Activated CD8-positive, alpha-beta memory T cell treated with anti-CD3 and anti-CD28 coated beads for 4 hours (primary cell): ENCODE measurements at places on chromosomes 4 and X.

DNA sequence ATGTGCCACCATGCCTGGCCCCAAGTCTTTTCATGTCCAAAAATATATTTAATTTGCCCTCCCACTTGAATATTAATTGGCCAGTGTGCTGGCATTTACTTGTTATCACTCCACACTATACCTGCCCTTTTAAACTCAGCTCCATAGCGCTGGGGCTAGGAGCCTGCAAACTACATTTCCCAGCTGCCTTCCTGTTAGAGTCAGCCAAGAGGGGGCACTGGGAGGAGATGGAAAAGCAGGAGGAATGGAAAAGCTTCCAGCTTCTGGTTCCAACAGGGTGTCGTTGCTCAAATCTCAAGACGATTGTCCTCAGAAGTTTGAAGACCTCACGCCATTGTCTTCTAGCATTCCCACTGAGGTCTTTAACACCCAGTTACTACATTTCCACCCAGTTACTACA is 315.5 kb downstream of the BCOR start:
- no peak for DNase-seq

DNA sequence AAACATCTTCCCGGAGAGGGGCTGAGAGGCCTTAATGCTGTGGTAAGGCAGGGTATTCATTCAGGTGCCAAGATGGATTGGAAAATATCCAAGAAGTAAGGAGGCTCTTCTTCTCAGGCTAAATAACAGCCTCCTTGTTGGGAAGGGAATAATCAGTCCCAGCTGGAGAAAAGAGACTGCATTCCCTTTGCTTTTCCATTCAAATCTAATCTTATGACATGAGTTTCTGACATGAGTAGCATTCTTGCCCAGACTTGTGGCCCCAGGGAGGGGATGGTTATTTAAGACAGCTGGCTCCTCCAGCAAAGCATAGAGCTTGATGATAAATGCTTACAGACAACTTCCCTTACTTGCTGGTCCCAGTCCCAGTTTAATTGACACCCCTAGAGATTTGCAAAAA is 98.3 kb downstream of the DCLK2 start:
- no peak for DNase-seq

GRCh38 chrX:41472231-41472815 is 25.2 kb downstream of the NYX start:
- no peak for DNase-seq

DNA sequence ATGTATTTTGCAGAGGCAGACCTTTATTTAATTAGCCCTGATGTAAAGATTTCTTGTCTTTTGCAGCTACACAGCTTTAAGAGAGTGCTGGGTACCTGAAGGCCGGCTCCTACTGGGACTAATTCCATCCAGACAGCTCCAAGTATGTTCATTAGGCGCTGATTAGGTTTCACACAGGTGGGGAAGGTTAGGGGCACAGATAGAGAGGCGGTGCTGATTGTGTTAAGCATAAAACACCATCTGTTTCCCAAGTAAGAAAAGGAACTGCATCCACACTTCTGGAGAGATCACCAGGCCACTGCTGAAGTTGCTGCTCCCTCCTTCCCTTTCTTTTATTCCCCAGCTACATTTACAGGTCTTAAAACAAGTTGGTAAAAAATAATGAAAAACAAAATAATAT is 349.5 kb downstream of the ZIC3 start:
- DNase-seq, result no peak

- DNase-seq, result no peak
These were observed 11.9 kb upstream of the HS3ST1 start for GRCh38 chr4:11440481-11441193.

DNA sequence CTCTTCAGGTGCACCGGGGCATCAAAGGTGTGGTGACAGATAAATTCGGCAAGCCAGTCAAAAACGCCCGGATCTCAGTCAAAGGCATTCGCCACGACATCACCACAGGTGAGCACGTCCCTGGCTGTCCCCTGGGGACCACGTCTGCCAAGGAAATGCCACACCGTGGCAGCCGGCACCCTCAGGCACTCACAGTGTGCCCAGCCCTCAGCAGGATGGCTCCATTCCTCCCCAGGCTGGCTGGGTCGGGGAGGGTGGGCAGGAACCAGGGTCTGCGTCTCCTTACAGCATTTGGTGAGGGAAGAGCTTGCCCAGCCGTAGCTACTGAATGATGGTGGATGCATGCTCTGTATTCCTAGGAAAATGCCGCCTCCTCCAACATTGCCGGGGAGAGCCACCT is 25.9 kb downstream of the CPZ start:
- DNase-seq, result no peak

GRCh38 chrX:120504569-120504968 is 35.5 kb upstream of the LAMP2 start:
- no peak for DNase-seq

- no peak for DNase-seq
These were observed 172.9 kb upstream of the TTC29 start for GRCh38 chr4:147118528-147118927.

DNA sequence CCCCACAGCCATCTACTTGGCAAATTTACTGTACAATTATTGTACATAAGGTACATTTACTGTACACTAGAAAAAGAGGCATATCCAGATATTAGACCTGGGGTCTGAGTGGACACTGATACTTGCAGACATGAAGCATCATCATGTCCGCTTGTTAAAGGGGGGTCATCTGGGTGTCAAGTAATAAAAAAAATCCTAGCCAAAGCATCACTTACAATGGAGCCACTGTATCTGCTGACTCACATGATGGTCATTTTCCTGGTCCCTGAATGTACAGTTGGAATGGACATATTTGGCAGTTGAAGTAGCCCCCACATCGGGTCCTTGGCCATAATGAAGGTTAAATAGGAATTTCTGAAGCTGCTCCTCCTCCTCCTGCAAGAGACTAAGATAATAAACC is 228.8 kb downstream of the THOC2 start:
- DNase-seq, result no peak

GRCh38 chrX:915427-916229 is 285.0 kb downstream of the SHOX start:
- no peak for DNase-seq

DNA sequence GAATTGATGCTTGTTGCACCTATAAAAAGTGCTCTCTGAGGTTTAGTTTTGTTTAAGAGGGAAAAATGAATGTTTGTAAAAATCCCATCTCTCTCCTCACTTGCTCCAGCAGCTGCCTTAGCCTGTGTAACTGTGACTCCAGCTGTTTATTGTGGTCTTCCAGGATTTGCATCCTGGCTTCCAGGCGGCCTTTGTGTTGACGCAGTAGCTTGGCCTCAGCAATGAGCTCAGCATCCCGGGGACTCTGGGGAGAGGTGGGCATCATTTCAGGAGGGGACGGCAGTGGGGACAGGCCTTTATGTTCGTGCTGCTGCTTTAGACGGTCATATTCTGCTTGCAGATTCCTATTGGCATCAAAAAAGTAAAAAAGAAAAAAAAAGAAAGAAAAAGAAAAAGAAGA is 75.3 kb upstream of the FTHL17 start:
- no peak for DNase-seq

- no peak for DNase-seq
These were observed 77.2 kb downstream of the JAKMIP1 start for GRCh38 chr4:6123116-6123515.

GRCh38 chr4:41613821-41614220 is 75.9 kb downstream of the LIMCH1 start:
- DNase-seq, result no peak

DNA sequence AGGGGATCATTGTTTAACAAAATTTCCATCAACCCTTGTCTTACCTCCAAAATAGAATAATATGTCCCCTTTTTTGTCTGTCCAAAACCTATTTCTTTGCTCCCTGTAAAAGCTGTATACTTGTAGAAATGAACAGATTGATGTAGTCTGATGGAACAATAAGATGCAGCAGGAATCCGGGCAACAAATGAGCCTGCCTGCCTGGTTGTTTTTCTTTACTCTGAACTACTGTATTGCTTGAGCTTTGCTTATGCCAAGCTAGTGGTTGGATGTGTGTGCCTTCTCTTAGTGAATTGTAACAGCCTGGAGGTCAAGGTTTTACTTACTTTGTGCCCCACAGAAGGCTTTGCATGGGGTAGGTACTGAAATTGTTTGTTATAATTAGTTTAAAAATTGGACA is 116.2 kb upstream of the TLL1 start:
- no peak for DNase-seq

DNA sequence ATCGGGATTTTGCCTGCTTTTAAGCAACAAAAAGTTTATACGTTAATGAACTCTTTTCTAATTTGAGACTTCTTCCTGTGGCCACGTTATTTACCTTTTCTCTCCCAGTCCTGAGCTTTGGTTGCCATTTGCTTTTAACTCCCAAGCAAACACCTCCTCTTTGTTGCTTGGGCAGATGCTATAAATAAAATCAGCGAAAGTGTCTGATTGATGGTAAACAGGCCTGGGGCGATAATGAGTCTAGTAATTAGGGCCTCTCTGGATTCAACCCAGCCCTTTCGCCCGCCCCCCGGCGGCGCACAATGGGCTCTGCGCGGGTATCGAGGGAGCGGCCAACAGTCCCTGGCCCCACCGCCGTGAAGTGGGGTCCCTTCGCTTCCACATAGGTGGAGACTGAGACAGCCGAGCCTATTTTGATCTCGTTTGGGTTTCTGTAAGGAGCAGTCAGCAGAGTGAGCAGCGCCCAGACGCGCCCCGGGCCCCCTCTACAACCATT is 790 bp downstream of the CLGN start:
- DNase-seq, result no peak

- no peak for DNase-seq
These were observed 49.9 kb downstream of the DIPK2B start for GRCh38 chrX:45150821-45151220.

GRCh38 chr4:1176398-1177273 is 4.3 kb upstream of the SPON2 start:
- no peak for DNase-seq

DNA sequence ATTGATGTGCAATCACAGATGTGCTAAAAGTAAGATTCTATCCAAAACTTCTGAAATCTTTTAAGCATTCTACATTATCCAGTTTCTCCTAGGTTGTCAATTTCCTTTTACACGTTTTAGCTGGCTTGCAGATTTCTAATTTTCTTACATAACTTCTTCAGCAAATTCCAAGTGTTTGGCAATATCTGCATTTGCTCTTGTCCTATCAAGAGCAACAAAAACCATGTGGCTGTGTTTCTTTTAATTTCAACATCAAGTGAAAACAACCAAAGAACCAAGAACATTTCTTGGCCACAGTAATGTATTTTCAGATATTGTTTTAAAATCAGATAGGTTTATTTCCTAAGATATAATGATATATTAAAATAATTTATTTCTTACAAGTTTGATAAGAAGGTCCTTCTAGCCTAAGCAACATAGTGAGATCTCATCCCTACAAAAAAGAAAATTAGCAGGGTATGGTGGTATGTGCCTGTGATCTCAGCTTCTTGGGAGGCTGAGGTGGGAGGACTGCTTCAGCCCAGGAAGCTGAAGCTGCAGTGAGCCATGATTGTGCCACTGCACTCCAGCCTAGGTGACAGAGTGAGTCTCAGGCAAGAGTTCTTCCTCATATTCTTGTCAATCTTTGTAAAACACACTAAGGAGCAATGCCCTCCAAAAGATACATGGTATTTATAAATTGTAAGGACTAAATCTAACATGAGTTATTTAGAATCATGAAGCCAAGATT is 131.4 kb upstream of the NAP1L5 start:
- DNase-seq, result no peak

DNA sequence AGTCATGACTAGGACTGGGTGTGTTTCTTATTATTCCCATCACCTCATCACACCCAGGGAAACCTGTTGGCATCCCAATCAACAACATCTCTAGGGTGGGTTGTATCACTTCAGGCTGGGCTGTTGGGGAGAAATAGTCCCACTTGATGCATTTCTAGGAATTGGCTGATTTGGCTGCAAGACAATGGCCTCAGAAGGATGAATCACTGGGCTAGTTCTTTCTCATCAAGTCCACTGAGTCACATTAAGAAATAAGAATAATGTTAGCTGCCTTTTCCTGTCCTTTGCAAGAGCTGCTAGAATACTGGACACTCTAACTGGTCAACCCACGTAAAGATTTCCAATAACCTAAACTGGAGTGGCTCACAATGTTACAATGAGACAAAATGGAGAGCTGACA is 104.2 kb downstream of the CHRDL1 start:
- DNase-seq, result no peak

- DNase-seq, result peak; percentile 86
These were observed at the start of gene CDKN2AIP for GRCh38 chr4:183444214-183445096. TSS of gene CDKN2AIP (plus strand) at chr4:183444636. CDS start at chr4:183444798, 162 bp downstream.

DNA sequence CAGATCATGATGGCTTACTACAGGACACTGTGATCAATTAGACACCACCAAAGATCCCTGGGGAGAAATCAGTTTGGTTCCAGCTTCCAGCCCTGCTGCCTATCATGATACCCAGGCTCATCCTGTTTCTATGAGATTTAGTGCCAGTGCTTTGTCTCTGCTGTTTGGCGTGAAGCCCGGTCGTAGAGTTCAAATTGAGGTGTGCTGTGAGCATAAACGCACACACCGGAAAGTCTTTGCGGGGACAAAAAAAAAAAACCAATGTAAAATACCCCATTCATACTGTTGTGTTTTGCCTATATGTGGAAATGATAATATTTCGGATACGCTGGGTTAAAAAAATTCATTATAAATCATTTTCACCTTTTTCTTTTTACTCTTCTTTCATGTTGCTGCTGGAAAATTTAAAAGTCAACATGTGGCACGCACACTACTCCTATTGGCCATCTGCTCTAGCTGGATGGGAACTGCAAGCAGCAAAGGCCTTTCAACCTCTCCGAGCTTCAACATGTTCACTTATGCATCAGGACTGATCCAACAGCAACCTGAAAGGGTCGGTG is 607 bp upstream of the DKC1 start:
- no peak for DNase-seq

DNA sequence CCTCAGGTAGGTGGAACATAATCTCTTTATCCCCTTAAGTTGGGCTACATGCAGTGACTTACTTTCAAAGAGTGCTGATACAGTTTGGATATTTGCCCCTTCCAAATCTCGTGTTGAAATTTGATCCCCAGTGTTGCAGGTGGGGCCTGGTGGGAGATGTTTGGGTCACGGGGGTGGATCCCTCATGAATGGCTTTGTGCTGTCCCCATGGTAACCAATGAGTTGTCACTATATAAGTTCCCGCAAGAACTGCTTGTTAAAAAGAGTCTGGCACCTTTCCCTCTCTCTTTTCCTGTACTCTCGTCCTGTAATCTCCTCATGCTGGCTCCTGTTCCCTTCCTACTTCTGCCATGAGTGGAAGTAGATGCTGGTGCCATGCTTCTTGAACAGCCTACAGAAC is 71.3 kb downstream of the GLRA3 start:
- no peak for DNase-seq

GRCh38 chr4:160947653-160948052 is 1216.1 kb downstream of the FSTL5 start:
- no peak for DNase-seq

DNA sequence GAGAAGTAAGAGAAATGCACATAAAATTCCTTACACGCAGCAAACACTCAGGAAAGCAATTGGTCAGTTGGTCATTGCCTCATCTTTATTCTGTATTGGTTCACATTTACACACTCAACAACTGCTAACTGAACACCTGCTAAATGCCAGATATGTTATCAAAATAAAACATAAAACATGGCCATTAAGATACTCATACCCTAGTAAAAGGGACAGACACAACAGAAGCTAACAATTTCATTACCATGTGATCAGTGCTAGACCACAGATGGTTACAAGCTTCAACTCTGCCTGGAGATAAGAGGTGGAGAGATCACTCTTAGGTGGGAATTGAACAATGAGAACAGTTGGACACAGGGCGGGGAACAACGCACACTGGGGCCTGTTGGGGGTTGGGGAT is 26.2 kb downstream of the TEC start:
- DNase-seq, result no peak
